ENCODE measurements at places on chromosomes 3 and 15.

- no peak for DNase-seq
Observed at GRCh38 chr3:160044121-160044520, 55.5 kb downstream of the IL12A start.

- DNase-seq = no peak
Observed at GRCh38 chr3:197363553-197364409, 65.4 kb upstream of the DLG1 start.

- no peak for DNase-seq
Observed at GRCh38 chr15:91472316-91472756, 372.3 kb downstream of the SV2B start.

- no peak for DNase-seq
Observed at GRCh38 chr3:186121968-186122367, 13.1 kb upstream of the ETV5 start.

DNA sequence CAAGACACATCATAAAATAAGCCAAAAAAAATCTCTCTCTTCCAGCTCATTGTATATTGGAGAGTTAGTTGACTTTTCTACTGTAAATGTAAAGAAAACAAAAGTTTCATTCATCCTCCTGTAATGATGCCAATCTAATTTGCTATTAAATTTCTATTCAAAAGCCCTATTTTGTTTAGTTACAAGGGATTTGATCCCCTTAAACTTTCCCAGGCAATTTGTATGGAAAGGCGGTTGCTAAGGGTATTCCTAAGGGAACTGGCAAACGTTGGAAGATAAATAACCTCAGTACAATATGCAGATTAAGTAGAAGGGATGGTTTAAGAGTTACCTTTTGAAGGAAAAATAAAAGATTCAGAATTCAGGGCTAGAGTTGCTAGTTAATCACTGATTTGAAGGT lies 352.7 kb downstream of the TIGIT start:
- no peak for DNase-seq

DNA sequence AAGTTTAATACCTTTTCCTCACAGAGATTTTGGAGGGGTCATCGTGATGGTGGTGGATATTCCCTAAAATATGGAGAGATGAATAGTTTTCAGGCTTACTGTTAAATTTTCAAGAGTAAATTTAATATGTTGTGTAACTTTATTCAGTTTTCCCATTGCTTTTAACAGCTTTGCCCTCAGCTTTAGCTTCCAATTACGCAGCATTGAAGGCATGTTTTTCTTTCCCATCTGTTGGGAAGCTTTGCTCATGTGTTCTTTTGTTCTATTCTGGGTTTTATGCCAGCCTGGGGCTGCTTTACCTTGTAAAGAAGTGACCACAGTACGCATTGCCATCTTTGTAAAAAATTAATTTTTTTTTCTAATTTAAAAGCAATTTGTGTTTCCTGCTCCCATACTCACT lies 151.5 kb downstream of the B3GALNT1 start:
- no peak for DNase-seq

GRCh38 chr15:80643431-80643951 lies 51.6 kb upstream of the ABHD17C start:
- DNase-seq = no peak

GRCh38 chr3:157129803-157130466 lies 30.0 kb downstream of the CCNL1 start:
- no peak for DNase-seq

DNA sequence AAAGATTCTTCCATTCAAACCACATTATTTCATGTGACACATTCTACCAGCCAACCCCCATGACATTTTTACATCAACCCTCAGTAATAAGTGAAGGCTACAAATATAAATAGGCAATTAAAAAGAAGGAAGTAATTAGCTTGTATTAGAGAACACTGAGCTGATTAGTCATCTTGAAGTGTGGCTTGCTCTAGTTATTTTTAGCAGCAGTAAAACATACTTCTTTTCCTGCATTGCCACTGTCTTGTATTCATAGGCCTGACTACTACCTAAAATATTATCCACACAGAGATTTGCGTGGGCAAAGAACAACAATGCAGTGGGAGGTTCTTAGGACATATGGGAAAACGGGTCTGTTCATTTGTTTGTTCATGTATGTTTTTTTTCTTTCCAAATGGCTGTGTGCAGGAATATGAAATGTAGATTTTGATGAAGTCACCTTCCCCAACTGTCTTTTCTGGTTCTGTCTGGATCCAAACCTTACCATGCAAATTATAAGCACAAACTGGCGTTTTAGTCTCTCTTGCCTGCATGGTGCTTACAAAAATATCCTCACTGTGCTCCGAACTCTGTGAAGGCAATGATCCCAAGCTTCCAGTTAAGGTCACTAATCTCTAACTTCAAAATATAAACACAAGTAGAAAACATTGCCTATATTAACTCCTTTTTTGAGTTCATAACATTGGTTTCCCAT lies 31.5 kb upstream of the TM4SF4 start:
- peak; percentile 38 for DNase-seq

GRCh38 chr3:49620728-49621127 lies 53.4 kb upstream of the APEH start:
- DNase-seq = no peak

GRCh38 chr3:39147711-39148434 lies 5.5 kb downstream of the CSRNP1 start:
- peak; percentile 72 for DNase-seq

GRCh38 chr3:32366638-32367397 lies 24.8 kb upstream of the CMTM7 start:
- DNase-seq = peak; percentile 20

DNA sequence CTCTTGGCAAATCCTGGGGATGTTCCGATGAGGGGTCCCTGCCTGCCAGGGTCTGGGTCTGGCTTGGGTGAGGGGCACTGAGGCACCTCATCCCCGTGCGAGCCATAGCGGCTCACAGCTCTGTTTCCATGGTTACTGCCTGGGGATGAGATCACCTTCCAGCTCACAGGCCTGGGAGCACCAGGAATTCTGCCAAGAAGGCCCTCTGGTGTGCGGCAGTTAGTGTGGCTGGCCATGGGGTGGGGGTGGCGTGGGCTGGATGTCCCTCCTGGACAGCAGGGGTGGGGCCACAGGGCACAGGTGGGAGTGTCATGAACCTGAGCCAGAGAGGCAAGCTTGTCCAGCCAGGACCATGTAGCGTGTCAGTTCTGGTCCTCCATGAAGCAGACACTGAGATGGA lies 22.1 kb upstream of the PRR23E start:
- DNase-seq = peak; percentile 61

GRCh38 chr3:117281371-117281770 lies 571.8 kb downstream of the TUSC7 start:
- peak; percentile 6 for DNase-seq

- DNase-seq = no peak
Observed at GRCh38 chr3:195385526-195385925, 57.3 kb downstream of the ACAP2 start.

GRCh38 chr3:186054792-186055352 lies 54.0 kb downstream of the ETV5 start:
- DNase-seq = no peak

DNA sequence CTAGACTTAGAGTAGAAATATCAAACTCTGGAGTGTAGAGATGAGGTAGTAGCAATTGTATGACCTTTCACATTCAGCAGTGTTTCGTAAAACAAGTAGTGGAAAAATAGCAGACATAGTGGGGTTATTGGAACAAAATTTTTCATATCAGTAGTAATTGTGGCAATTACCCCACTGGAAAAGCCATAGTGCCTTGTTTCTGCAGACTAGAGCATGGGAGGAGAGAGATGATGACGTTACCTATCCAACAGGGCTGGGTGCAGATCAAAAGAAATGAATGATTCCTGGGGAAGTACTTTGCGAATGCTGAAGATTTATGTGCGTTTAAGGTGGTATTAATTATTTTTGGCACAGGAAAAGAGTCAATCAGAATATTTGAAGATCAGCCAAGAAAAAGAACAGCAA lies 147.0 kb upstream of the LRRFIP2 start:
- no peak for DNase-seq

DNA sequence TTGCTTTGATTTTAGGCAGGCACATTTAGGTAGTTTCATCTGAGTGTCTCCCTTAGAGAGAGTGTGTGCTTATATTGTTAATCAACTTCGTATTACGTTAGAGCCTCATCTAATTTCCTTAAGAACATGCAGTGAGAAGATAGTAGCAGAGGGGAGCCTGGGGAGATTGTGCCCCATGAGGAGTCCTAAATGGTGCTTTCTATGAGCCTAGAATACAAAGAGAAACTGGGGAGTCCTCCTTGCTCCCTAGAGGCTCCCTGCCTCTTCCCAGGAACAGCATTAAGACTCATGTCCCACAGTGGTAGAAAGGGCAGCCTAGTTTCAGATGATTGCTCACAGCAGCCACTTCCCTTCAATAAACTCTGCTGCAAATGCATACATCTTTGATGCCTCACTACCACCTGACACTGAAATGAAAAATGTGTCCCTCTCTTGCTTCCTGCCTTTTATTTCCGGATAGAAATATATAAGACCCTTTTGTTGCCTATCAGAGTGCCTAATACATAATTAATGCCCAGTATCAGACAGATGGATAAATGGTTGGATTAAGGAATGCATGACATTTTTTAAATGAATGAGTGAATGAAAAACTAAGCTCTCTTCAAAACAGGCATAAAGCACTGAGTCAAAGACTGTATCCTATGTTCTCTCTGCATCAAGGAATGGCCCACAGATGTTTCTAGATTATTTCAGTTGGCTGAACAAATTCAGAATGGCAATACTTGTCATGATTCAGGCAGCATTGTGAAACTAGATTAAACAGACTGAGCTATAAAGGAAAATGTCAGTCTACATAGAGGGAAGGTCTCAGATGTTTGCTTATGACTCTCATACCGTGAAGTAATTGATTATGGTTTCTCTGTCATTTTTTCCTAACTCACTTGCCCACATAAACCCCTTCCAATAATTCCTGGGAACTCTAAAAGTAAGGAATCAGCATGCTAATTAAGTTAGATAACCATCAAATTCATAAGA lies 362.1 kb downstream of the LRRC3B start:
- no peak for DNase-seq

GRCh38 chr3:108830381-108830780 lies 7.8 kb downstream of the TRAT1 start:
- DNase-seq = no peak

DNA sequence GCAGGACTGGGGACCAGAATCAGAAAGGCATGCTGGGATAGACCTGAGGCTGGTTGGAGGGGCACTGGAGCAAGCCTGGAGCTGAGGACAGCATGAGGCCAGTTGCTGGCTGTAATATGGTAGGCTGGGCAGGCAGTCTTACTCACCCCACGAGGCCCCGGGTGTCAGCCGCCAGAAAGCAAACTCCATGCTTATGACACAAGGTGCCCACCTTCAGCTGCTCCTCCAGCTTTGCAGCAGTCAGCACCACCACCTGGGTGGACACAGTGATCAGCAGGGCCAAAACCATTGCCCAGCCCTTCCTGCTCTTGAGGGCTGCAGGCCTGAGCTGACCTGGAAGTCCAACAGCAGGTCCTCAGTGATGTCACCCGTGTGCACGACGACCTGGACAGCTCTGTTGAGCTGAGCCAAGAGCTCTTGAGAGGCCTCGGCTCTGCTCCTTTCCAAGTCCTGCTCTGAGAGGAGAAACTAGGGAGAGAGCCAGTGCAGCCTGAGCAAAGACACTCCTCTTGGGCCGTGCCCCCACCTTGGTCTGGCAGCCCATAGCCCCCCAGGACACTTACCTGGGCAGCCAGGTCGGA lies 747 bp downstream of the UBA7 start:
- DNase-seq = no peak

GRCh38 chr15:29914511-29914926 lies 92.3 kb upstream of the TJP1 start:
- no peak for DNase-seq

GRCh38 chr3:97793420-97794019 lies 28.3 kb upstream of the CRYBG3 start:
- DNase-seq = peak; percentile 17

GRCh38 chr15:88144921-88145653 lies 111.5 kb downstream of the NTRK3 start:
- no peak for DNase-seq

GRCh38 chr3:23650371-23651140 lies 155.2 kb upstream of the UBE2E1 start:
- DNase-seq = no peak
